ENCODE measurements at places on chromosomes 5 and 9.

GRCh38 chr9:374736-375135 is 160.1 kb downstream of the DOCK8 start:
- no peak for DNase-seq

DNA sequence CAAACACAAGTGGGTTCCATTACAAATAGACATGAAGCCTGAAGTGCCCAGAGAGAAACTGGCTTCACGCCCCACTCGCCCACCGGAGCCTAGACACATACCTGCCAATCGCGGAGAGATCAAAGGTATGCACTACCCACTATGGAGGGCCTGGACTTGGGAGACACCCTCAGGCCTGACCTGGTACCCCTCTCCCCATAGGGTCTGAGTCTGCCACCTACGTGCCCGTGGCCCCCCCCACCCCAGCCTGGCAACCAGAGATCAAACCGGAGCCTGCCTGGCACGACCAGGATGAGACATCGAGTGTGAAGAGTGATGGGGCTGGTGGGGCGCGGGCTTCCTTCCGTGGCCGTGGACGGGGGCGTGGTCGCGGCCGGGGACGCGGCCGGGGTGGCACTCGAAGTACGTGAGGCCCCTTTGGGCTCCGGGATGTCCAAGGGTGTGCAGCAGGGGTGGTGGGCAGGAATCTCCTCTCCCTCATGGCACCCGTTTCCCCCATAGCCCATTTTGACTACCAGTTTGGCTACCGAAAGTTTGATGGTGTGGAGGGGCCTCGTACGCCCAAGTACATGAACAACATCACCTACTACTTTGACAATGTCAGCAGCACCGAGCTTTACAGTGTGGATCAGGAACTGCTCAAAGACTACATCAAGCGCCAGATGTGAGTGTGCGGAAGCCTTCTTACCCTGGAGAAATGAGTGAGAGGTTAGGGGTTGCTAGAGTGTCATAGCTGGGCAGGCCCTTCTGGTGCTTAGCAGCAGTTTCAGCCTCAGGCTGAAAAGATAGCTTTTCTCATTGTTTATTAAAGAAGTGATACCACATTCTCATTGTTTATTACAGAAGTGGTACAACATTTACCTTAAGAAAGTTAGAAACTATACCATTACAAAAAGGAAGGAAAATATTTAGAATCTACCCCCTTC is 38.7 kb downstream of the LARP1 start:
- DNase-seq: no peak

DNA sequence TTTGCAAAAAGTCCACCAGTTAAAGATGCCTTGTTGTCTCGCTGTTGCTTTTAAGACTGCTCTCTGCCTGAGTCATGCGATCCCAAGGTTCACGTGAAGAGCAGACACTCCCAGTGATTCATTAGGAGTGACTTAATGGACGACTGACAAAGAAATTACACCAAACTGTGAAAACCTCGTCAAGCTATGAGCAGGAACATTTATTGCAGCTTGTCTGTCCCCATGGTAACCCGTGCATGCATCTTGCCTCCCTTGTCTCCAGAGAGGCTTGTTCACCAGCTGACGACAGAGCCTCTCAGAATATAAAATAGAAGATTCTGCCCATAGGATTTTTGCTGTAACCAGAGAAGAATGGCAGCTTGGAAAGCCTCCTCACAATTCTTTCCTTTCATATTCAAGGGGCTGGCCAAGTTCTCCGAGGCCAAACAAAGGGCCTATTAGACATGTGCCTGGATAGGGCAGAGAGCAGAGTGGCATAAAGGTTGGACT is 352.7 kb downstream of the SPOCK1 start:
- DNase-seq: no peak

- DNase-seq: no peak
These were observed 87.9 kb downstream of the SEMA4D start for GRCh38 chr9:89410022-89410421.

GRCh38 chr9:68844631-68845612 is 139.9 kb downstream of the PIP5K1B start:
- DNase-seq: peak; percentile 22

GRCh38 chr5:150542933-150543445 is 35.1 kb downstream of the NDST1 start:
- no peak for DNase-seq

DNA sequence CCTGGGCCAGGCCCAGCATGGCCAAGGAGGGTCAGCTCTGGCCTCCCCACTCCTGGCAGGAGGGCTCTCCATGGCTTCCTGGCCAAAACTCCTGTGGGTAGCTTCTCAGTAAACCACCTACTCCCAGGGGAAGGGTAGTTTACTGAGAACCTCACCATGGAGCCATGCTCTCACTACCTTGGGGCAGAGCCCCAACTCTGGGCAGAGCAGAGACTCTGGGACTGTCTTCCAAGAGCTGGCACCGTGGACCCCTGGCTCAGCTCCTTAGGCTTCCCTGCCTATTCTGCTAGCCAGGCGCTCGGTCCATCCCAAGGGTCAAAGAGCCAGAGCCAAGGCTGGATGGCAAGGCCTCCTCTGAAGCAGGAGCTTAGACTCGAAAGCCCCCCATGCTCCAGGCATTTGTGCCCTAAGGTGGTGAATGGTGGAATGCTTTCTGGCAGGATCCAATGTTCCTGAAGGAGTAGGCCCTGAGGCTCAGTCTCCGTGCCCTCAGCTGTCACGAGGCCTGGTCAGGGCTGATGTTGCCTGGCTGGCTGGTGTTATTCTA is 19.6 kb downstream of the TCF7 start:
- DNase-seq: no peak
